ENCODE measurements at places on chromosomes 4 and X.

DNA sequence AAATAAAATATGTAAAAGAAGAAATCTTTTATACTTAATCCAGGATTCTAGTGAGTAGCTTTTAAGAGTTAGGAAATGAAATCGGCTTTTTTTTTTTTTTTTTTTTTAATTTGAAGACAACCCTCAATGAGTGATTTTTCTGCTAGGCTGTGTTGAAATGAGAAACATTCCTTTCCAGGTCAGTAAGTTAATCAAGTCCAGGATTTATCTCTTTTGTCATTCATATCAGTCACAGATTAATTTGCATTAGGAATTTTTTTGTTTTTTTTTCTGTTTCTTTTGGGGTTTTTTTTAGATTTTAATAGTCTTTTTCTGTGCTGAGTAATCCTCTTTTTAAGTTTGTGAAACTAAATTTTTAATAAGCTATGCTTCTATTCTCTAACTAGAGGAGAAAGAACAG, 448.1 kb downstream of the ADGRL3 start:
- DNase-seq: no peak

- DNase-seq: no peak
These were observed 30.3 kb downstream of the INPP4B start for GRCh38 chr4:142815834-142816233.

DNA sequence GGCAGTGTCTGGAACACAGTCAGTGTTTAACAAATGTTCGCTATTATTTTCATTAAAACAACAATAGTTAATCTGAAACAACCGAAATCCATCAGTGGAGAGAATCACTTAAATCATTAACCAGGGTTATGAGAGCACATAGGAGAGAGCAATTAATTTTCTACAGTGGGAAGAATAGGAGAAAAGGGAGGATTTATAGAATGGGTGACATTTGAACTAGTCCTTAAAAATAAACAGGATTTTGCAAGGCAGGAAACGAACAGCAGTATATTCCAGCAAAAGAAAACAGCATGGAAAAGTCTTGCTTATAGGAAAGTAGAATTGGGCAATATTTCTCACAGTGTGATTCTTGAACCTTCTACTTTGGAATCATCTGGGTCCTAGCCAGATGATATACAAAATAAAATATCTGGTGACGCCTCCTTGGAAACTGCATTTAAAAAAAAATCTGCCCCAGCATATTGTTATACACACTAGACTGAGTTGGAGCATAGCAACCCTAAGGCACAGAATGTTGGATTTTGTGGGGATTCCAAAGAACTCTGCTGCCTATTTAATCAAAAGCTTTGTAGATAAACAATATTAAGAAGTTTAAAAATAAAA, 56.1 kb downstream of the INTS12 start:
- DNase-seq: no peak

GRCh38 chr4:37612811-37613210, 73.4 kb downstream of the RELL1 start:
- no peak for DNase-seq

- no peak for DNase-seq
These were observed 16.8 kb downstream of the CD38 start for GRCh38 chr4:15794905-15795304.

DNA sequence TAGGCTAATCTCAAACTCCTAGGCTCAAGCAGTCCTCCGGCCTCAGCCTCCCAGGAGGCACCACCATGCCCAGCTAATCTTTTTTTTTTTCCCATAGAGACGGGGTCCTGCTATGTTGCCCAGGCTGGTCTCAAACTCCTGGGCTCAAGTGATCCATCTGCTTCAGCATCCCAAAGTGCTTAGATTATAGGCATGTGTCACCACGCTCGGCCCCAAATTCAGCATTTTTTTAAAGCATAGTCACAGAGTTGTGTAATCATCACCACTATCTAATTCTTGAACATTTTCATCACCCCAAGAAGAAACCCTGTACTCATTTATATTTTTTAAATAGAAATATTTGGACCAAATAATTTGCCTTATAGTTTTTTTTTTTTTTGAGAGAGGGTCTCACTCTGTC, 10.3 kb downstream of the CENPI start:
- DNase-seq: no peak

GRCh38 chr4:154744341-154744926, 634 bp downstream of the LRAT start:
- no peak for DNase-seq

DNA sequence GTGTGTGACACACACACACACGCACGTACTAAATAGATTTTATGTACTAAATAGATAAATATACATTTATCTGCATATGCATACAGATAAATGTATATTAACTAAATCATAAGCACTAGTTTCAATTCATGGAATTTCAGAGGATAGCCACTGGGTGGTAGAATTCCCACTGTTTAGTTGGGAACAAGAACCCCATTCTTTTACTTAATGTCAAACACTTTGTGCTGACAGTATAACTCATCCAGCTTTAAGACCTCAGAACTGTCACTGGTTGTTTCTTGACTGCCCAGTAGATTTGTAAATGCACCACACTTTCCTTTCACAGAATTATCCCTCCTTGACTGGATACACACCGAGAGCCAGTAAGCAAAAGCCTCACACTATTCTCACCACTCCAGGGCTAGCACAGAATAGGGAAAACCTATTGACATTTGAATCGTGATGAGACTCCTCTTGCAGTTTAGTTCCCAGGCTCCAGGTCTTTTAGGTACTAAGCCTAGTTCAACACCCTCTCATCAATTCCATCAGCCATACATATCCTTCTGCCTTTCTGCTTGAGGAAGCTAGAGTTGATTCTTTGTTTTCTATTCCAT, 32.4 kb downstream of the PPARGC1A start:
- DNase-seq: no peak

- no peak for DNase-seq
These were observed 751.5 kb upstream of the FAM241A start for GRCh38 chr4:111393781-111394180.

GRCh38 chrX:40179283-40179682, 81.5 kb upstream of the BCOR start:
- no peak for DNase-seq

GRCh38 chr4:22356987-22357596, 158.8 kb downstream of the ADGRA3 start:
- DNase-seq: no peak

GRCh38 chrX:122586831-122587230, 597.2 kb upstream of the GRIA3 start:
- DNase-seq: no peak

GRCh38 chrX:68232206-68232605, 201.1 kb downstream of the OPHN1 start:
- no peak for DNase-seq

- DNase-seq: no peak
These were observed 191.4 kb downstream of the PPP3CA start for GRCh38 chr4:101155945-101156344.

DNA sequence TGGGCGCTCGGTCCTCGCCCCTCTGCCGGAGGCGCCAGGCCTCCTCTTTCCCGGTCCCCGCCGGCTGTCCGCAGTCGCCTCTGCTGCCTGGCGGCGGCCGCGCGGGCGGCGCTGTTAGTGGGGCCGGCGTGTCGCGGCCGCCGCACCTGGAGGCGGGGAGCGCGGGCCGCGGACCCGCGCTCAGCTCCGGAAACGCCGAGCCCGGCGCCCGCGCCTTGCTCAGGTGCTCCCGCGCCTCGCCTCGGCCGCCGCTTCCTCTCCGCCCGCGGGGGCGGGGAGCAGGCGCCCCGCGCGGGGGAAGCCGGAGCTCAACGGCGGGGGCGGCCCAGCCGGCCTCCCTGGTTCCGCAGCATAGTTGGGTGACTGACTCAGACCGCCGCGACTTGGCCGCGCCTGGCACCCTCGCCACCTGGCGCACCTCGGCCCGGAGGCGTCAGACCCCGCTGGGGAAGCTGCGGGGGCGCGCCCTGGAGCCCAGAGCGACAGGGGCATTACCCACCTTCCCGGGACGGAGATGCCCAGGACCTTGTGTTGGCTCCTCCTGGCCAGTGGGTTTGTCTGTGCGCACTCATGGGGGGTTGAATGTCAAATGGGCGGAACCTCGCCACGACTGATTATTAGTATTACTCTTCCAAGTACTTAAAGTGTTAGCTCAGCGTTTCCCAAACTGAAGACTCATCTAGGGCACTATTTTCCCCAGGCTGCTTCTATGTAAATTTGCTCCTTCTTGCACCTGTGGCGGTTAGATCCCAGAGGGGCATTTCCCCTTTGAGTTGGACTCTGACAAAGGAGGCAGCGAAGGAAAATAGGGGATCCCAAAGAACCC, at the start of gene ARAP2:
ARAP2 (minus strand) TSS at position 258 of the 826 bp plus-strand sequence. CDS start 15,028 bp downstream, outside the sequence.
- DNase-seq: peak; percentile 64

- no peak for DNase-seq
These were observed 47.6 kb downstream of the HTT start for GRCh38 chr4:3122081-3122563.

DNA sequence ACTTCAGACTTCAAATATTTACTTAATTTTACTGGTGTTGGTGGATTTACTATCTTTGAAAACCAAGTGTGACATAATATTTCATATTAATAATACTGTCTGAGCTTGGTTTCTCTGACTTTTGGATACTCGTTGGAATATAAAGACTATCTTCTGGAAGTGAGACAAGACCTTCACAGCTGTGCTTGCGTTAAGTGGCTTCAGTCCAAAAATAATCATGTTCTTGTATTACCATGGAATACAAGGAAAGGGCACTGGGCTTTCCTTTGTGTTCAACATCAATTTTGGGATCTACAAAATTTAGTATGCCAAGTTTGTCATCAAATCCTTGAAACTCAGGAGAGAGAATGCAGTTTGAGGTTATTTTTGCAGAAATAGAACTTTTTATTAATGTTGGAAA, 712.4 kb upstream of the LCORL start:
- DNase-seq: no peak

GRCh38 chrX:17597836-17598439, 139.4 kb upstream of the SCML1 start:
- no peak for DNase-seq

DNA sequence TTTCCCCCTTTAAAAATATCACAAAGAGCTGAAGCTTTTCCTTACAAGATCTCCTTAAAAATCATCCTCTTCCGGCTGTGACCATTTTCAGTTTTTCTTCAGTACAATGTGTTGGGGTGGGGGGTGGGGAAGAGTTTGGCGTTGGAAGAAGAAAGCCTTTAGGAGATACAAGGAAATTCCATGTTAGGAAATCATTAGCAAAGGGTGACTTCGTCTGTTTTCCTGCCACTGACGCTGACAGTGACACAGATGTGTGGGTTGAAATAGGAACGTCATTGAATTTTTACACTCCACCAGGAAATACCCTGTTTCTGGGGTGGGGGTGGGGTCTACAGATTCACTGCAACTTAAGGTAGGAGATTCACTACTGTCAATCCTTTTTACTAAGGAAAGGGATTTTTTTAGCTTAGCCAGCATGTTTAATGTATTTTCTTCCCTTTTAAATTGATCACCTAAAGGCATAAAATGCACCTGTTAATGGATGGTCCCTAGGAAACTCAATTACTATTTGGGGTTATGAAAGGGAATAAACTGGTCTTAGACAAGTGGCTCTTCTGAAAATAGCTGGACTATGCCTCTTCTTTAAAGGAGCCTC, 3.9 kb downstream of the MAMLD1 start:
- DNase-seq: no peak

DNA sequence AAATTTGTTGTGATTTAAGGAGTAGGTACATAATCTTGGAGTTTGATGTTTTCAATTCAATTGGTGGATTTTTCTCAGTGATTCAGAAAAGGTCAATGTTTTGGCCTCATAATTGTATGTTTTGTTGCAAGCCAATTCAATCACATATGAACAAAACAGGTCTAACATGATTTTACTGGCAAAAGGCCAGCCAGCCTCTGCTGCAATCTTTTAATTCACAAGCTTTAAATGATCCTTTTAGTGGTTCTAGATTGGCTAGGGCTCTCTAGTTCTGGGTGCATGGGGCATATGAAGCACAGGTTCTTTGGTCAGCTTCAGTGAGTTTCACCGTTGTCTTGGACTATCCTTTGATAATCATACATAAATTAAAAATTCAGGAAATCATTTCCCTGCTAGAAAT, 19.2 kb upstream of the SLC6A14 start:
- DNase-seq: no peak

- DNase-seq: no peak
These were observed 23.5 kb downstream of the NAT8L start for GRCh38 chr4:2082627-2083026.

DNA sequence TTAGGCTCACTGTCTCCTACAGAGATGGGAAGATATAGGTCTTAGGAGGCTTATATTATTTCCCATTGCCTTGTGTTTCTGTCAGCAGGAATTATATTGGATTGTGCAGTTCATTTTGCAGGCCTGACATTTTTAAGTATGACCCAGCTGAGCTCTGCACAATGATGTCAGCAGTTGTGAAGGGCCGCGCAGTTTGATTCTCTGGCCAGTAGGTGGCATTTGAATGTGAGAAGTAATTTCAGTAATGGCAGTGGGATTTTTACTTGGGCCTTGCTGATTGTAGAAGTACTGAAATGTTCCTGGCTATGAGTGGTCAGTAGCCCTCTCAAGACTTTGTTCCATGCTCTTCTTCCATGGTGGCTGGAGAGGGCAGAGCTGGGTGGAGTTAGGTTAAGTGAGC, 247.2 kb upstream of the MTMR8 start:
- no peak for DNase-seq

DNA sequence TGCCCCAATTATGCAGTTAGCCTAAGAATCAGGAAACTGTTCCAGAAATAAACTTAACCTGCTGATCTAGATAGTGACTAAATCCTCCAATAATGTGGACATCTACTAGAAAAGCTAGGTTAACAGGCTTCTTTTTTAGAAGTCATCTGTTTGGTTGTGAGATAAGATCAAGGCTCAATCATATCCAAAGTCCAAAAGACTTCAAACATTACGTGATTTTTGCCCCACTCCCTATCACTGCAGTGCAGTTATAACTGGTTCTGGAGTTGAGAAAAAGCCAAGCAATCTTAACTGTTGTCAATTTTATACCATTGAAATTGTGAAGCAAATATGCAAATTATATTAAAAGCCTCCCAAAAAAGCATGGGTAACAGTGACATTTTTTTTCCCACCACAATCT, 781.4 kb downstream of the KLHL13 start:
- no peak for DNase-seq

DNA sequence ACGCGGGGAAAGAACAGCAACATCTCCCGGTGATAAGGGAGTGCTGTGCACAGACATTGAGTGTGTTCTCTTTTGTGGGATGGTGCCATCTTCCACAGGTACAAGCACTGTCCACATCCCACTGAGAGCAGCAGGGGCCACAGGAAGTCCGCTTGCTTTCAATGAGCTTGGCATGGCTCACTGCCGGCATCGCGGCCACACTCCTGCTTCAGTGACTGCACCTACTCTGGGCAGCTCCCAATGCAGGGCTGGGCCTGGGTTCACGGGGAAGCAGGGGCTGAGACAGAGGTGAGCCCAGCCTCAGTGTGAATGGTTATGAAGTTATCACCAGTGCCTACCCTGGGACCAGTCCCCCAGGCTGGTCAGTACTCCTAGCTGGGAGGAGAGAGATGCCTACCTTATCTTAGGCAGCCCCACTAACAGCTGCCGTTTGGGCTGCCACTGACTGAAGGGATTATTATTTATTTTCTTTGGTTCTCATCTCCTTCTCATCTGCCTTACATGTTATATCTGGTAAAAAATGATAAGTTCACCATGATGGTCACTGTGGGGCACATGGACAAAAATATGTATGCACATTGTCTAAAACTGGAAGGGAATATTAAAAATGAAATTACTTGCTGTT, 99.2 kb downstream of the MGST2 start:
- no peak for DNase-seq

- no peak for DNase-seq
These were observed 93.6 kb downstream of the BCOR start for GRCh38 chrX:40004246-40004535.

Data from activated CD8-positive, alpha-beta memory T cell treated with anti-CD3 and anti-CD28 coated beads for 1 hour (primary cell).